ENCODE measurements at places on chromosomes 12 and 14.

DNA sequence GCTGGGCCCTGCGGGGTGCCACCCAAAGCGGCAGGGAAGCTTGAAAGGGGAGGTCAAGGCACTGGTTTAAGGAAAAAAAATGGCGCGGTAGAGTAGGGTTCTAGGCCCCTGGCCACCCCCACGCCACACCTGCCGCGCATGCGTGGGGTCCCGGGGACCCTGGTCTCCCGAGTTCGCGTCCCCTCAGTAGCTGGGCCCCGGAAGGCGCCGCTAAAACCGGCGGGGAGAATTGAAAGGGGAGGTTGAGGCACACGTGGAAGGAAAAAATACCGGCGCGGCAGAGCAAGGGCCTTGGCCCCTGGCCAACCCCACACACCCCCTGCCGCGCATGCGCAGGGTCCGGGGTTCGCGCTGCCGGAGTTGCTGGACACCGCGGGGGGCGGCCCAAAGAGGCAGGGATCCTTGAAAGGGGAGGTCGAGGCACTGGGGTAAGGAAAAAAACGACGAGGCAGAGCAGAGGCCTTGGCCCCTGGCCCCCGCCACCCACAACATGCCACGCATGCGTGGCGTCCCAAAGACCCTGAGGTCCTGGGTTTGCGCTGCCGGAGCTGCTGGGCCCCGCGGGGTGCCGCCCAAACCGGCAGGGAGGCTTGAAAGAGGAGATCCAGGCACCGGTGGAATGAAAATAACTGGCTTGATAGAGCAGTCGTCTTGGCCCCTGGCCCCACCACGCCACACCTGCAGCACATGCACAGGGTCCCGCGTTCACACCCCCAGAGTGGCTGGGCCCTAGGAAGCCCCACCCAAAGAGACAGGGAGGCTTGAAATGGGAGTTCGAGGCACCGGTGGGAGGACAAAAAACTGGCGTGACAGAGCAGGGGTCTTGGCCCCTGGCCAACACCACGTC is 314.5 kb downstream of the ALG10 start:
- no peak for DNase-seq

GRCh38 chr12:34398706-34399630 is 376.7 kb downstream of the ALG10 start:
- DNase-seq, result no peak

- peak; percentile 36 for DNase-seq
Measured at GRCh38 chr12:88763536-88764100, 183.3 kb upstream of the KITLG start.

DNA sequence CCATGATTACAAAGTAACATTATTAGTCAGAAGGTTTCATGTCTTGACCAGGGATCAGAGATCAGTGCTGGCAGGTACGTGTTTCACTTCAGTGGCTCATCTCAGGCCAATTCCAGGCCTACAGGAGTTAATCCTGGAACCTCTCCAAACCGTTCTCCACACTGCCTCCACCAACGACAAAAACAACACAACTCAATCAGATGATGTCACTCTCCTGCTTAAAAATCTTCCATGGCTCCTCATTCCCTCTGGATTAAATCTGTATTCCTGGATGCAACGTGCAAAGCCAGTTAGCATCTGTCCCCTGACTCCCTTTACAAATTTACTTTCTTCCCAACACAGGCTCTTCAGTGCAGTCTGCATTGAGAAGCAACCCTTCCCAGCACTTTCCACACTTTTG is 34.3 kb upstream of the TXNRD1 start:
- DNase-seq, result peak; percentile 54

DNA sequence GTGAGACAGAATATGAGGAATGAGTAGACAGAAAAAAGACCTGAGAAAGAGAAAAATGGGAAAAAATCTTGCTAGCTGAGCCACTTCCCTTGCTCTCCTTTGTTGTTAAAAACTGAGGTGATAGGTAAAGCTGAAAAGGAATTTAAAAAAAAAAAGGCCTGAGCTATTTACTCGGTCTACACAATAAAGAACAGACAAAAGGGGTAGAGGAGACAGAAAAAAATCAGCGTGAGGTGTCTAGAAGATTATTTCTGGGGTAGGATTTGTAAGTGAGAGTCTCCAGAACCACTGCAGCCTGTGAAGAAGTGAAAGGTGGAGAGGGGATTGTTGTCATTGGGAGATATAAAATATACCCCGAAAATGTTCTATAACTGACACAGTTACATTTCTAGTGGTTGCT is 98.8 kb downstream of the EXOC5 start:
- DNase-seq, result no peak

DNA sequence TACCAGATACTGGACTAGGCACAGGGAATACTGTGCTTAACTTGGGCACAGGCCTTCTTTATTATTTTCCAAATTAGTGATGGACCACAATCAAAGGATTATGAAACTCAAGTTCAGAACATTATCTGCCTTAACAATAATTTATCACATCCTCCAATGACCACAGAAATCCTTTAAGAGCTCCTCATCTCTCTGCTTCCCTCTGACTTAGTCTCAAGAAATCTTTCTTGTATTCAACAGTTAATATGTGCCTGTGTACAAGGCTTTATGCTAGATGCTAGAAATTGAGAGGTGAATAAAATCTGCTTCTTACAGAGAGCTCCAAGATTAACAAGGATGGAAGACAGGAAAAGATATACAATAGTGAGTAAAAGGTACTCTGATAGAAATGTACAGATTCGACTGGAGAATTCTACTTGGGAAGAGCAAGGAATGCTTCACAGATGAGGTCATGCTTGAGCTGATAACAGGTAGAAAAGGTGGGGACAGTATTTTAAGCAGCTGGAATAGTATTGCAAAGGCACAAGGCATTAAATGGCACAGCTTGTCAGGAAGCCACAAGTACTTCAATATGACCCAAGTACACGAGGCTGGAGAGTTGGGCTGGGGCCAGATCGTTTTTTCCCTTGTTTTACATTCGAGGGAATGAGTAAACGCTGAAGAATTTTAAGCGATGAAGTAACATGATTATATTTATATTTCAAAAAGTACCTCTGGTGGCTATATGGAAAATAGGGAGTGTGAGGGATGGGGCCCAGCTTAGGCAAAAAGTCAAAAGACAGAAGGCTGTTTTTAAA is 55.1 kb upstream of the ARID2 start:
- peak; percentile 73 for DNase-seq

- DNase-seq, result no peak
Measured at GRCh38 chr14:24238123-24238522, 4.3 kb downstream of the TINF2 start.

DNA sequence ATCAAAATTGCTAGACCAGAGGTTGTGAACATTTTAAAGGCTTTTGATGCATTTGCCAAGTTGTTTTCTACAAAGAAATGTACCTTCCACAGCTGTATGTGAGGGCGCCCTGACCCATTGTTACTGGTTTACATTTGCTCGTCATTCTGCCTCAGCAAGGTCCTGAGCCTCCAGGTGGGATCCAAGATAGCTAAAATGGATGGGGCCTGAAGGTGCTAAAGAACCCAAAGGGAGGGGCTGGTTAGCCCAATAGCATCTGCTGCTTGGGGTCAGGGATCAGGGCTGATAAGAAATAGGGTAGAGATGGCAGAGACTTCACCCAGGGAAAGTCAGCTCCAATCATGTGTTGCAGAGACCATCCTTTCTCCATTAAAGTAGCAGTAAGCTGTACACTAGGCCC is 43.1 kb downstream of the GALNT16 start:
- no peak for DNase-seq

DNA sequence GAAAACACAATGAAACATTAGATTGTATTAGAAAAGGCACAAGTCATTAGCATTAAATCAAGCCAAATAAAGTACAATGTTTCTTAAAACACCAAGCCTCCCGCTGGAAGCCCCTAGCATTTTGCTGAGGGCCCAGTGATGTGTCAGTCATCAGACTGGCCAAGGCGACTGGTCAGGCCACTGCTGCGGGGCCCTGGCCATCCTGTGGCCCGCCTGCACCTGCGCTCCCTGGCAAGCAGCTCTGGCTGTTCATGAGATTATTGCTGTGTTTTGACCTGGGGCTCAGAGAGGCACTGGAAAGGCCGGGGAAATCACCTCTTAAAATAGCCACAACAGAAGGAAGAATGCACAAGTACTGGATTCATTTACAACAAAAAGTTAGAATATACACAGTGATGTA is 24.2 kb upstream of the AMN start:
- DNase-seq, result no peak

GRCh38 chr12:93261505-93262094 is 116.1 kb upstream of the NUDT4 start:
- no peak for DNase-seq

Measured in AG10803 (cell line).